ENCODE measurements at places on chromosomes 5 and 9. TPM values are rescaled to one million over a fixed set of nuclear protein-coding genes. Genes with fewer than 3 reads are reported as not detected.

SPEF2 gene
- 2.3 TPM for total RNA-seq

THBS4 gene
- 1.00 TPM for total RNA-seq

ZFP37 gene
- total RNA-seq = 0.68 TPM

NIM1K gene
- 0.07 TPM for total RNA-seq

PCDHB14 gene
- 1.7 TPM for total RNA-seq

GRIA1 gene
- under 0.01 TPM for total RNA-seq

HAVCR1 gene
- not detected for total RNA-seq

TAS2R1 gene
- not detected for total RNA-seq

SPINK7 gene
- total RNA-seq = 37.3 TPM

ATOSB gene
- total RNA-seq = 28.3 TPM

MED27 gene
- total RNA-seq = 20.0 TPM

PCDHB3 gene
- total RNA-seq = 0.57 TPM

IFNA8 gene
- not detected for total RNA-seq
